Activated CD8-positive, alpha-beta memory T cell treated with anti-CD3 and anti-CD28 coated beads, Interleukin-2, amount 50 U/mL, for 4 hours (primary cell): ENCODE measurements at places on chromosomes 13 and 19.

- no peak for DNase-seq
Observed at GRCh38 chr13:33629605-33630360, 188.2 kb upstream of the RFC3 start.

DNA sequence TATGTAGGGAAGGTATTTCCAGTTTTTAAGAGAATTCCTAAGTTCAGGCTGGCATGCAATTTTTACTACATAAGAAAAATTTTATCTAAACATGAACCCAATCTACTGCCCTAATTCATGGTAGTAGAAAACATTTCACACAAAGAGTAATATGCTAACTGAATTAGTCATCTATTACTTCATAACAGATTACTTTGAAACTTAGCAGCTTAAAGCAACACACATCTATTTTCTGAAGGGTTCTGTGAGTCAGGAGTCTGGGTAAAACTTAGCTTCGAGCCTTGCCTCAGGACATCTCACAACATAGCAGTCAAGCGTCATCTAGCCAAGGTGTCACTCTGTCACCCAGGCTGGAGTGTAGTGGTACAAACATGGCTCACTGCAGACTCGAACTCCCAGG is 537.5 kb downstream of the DCT start:
- no peak for DNase-seq

DNA sequence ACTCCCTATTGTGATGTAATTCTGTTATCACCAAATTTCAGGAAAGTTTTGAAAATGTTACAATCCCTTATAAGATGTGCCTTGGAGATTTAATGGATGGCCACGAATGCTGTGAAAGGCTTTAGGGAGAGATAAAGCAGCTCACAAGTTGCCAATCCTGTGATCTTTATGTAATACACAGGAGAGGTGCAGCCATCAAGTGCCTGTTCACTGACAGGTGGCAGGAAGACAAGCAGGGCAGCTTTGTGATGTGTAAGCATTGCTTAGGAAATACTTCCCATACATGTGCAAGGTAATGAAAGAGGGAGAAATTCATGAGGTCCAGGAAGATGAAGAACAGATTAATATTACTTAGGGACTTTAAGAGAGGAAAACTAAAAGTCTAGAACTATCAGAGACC is 628.8 kb downstream of the SLITRK6 start:
- DNase-seq, result no peak

DNA sequence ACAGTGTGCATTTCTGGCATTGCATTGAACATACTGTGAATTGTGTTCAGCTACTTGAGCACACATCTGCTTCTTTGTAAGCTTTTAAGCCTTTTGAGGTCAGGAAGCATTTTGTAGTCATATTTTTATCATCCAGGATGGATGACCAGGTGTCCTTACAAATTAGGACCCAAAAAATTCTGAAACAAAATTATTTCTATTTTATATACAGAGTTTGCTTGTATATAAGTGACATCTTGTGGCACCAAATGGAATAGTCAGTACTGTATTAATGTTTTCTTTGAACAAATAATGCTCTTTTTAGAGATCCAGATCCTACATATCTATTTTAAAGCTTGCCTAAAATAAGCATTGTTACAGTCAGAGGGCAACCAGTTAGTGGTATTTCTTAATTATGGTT is 9.5 kb upstream of the SUPT20H start:
- DNase-seq, result no peak

DNA sequence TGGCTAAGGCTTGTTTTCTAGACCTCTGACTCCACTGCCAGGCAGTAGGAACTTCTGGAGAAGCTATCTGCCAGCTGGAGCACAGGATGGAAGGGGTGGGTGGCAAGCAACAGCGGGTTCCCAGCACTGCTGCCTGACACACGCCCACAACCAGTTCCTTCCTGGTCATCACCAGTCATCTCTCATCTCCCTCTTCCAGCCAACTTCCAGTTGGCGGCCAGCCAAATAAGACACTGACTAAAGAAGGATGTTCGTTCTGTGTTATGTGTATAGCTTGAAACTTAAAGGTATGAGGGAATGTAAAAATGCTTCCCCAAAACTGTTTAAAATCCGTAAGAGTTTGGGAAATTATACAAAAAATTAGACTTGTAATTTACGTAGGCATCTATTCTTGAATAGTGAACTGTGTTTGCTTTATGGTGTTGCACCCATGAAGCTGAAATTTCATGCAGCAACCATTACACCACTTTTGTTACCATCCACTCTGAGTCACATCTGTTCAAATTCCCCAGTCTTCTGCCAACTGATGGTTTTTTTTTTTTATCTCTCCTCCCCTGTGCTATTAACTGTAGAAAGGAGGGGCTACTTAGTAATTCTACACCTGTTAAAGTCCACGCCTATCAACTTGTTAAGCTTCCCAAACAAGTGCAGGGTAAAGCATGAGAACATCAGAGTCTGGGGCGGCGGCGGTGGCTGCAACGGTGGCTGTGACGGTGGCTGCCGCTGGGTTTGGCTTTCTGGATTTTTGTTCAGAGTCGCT is 86.2 kb upstream of the FRY start:
- no peak for DNase-seq

GRCh38 chr19:46697204-46697960 is 19.5 kb downstream of the PRKD2 start:
- no peak for DNase-seq

- no peak for DNase-seq
Observed at GRCh38 chr19:55355213-55355821, 798 bp upstream of the COX6B2 start.

DNA sequence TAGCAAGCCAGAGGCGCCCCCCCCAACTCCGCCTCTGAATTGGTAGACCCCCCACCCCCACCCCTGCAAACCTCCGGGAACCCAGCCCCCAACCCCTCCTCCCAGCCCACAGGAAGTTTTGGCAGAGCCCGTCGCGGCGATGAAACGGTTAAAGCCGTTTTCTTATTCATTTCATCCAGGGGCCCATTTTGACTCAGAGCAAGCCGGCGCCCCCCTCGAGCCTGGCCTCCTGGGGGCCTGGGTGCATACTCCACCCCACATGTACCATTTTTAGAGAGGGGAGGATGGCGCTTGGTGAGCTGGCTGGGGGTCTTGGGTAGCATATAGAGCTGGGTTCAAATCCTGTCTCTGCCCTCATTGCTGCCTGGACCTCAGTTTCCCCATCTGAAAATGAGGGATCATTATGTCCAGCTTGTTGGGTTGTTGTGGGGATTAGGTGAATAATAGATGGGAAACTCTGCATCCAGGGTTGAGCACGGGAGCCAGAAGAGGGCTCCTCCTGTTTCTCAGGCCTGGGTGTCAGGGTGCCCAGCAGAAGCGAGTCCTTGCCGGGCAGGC is 7.9 kb upstream of the JUNB start:
- no peak for DNase-seq

- peak; percentile 69 for DNase-seq
Observed at GRCh38 chr19:49019242-49019932, 2.5 kb upstream of the LHB start.

GRCh38 chr19:43766755-43767043 is 11.9 kb upstream of the SMG9 start:
- DNase-seq, result no peak

GRCh38 chr19:37931881-37932655 is 25.1 kb downstream of the SIPA1L3 start:
- no peak for DNase-seq

- no peak for DNase-seq
Observed at GRCh38 chr19:45476304-45476703, 8.5 kb downstream of the FOSB start.

GRCh38 chr19:49874503-49875157 is 2.5 kb downstream of the AKT1S1 start:
- DNase-seq, result no peak

DNA sequence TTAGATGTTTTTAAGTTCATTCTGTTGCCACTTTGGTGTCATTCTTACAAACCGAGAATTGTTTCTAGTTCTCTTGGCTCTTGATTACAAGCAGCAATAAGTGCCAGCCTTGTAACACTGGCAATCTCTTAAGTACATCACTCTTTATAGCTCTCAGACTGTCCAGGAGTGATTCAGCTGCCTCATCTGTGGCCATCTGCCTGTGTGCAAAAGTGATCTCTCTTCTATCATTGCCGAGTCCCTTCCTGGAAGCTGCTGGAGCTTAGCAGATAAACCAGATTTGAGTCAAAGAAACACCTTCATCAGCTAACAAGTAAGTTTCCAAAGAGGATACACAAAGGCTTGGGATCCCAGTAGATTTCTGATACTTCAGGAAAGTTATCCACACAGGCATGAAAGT is 23.2 kb downstream of the STOML3 start:
- DNase-seq, result no peak

GRCh38 chr19:50817941-50818858 is 5.4 kb downstream of the KLK1 start:
- DNase-seq, result no peak

DNA sequence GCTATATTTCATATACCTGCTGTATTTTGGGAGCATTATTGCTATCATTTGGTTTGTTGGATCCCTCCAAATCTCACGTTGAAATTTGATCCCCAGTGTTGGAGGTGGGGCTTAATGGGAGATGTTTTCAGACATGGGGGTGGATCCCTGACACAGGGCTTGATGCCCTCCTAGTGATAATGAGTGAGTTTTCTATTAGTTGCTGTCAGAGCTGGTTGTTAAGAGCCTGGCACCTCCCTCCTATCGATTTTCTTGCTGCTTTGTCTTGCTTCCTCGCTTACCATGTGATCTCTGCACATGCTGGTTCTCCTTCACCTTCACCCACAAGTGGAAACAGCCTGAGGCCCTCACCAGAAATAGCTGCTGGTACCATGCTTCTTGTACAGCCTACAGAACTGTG is 259.9 kb upstream of the STARD13 start:
- DNase-seq, result no peak

DNA sequence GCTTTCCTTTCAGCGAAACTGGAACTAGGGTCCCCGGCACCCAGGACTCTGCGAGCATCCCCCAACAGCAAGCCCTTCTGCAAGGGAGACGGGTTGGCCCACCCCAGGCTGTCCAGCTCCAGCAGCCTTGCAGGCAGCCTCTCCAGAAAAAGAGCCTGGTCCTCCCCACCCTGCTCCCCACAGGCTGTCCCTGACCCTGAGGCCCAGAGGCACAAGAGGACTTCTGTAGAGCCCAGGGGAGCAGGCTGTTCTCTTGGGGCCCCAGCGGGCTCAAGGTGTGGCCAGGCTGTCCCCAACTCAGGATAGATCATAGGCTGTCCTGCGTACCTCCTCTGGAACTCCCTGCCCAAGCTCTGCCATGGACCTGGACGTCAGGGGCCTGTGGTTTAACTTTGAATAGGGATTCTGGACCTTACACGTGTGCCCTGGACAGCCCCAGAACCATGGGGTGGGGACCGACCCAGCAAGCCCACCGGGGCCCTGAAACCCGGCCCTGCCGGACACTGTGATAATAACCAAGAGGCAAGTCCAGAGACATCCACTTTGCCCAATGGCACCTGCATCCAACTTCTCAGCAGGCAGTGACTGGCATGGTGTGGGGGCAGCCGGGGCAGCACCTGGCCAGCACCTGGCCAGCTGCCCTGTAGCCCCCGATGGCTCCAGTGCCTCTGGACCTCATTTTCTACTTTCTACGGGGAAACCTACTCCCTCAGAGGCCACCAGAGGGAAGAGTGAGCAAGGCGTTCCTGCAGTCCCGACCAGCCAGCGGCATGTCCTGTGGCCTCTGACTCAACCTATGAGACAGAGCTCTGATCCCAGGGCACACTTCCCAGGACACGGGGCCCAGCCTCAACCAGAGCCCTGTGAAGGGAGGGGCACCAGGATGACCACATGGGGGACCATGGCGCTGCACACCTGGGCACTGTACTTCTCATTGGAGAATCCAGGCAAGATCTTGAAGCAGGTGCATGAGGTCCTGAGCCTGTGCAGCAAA is 50.9 kb upstream of the TPM4 start:
- no peak for DNase-seq

DNA sequence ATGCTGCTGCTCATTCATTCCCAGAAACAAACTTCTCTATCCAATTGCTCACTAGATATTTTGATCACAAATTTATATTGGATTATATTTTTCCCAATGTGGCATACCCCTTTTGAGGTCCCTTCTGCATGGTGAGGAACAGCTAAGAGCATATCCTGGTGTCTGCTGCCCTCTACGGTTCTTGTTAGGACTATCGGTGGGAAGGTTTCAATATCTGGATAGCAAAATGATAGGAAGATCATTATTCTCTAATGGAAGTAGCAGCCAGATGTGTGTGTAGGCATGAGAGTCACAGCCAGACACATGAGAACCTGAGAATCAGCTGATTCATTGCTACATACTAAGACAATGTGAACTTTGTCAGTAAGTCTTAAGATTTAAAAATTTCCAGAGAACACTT is 1422.4 kb upstream of the MIR17HG start:
- no peak for DNase-seq

DNA sequence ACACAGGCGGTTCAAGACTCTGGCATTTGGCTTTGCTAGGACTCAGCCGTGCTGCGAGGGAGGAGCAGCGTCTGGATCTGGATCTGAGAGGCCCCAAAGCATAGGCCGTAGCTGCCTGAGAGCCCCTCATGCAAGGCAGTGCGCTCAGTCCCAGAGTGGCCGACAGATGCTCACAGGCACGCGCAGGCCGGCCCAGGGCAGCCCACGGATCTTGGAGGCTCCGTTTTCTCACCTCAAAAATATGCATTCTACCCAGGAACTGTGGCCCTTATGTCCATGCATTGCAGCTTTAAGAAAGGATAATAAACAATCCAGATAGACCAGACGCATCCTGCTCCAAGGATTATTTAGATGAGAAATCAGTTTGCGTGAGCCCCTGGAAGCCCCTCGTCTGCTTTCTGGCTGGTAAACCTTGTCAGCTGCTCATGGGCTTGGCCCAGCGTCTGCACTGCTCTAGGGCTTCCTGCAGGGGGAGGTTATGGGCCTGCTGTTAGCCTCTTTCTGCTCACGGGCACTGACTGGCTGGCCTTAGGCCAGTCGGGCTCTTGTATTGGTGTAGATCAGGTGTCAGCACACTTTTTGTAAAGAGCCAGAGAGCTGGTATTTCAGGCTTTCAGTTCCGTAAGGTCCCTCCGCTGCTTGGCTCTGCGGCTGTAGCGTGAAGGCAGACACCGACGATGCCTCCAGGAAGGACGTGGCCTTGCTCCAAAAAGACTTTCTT is 24.2 kb downstream of the TEX29 start:
- DNase-seq, result no peak

- no peak for DNase-seq
Observed at GRCh38 chr19:13834244-13835069, 39.2 kb downstream of the ZSWIM4 start.

DNA sequence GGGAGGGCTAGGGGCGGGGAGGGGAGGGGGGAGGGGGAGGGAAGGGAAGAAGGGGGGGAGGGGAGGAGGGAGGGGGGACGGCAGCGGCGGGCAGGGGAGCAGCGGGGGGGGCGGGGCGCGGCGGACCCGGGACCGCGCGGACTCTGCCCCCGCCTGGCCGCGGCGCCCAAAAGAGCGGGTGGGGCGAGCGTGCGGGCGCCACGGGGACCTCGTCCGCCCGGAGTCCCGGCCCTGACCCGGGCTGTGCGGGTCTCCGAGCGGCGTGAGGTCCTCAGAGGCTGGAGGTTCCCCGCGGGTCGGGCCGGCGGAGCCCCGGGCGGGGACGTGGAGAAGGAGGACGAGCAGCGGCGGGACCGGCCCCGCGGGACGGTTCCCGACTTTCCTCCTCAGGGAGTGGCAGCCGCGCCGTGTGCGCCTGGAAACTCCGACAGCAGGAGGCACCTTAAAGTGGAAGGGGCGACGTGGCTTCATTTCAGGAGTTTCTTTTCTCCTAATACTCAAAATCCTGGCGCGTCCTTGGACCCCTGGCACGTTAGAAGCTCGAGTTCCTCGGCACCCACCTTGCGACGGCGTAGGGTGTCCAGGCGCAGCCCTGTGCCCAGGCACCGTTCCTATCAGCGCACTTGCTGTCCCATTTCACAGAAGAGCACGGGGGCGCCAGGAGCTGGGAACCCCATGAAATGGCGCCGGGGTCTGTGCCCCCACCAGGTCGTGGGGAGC is 518 bp upstream of the PLPP2 start:
- DNase-seq, result no peak

GRCh38 chr13:44151474-44151873 is 222.2 kb upstream of the SERP2 start:
- DNase-seq, result no peak
